ENCODE measurements at places on chromosomes 2 and 18.

DNA sequence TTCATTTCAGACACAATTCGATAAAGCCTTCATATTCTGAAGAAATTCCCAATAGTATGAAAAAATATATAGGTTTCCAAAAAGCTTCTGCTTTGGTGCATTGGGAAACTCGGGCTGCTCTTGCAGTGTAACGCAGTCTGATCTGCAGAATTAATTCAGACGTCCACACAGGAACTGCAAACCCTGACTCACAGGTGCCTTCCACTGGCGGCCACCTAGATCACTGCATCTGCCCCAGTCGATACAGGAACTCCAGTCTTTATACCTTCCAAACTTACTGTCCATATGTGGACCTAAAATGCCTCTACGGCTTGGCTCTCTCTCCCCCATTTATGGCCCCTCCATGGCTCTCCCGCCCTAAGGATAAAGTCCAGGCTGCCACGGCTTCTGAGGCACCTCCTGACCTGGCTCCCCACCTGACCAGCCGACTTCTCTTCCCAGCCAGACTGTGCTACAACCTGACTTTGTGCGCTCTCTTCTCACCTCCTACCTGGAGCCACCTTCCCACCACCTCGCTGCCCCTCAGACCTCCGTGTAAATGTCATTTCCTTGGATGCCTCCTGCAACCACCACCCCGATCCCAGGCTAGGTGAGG is 39.7 kb downstream of the L3MBTL4 start:
- no peak for DNase-seq

- peak; percentile 55 for DNase-seq
Measured at GRCh38 chr18:25661831-25662230, 309.9 kb upstream of the ZNF521 start.

DNA sequence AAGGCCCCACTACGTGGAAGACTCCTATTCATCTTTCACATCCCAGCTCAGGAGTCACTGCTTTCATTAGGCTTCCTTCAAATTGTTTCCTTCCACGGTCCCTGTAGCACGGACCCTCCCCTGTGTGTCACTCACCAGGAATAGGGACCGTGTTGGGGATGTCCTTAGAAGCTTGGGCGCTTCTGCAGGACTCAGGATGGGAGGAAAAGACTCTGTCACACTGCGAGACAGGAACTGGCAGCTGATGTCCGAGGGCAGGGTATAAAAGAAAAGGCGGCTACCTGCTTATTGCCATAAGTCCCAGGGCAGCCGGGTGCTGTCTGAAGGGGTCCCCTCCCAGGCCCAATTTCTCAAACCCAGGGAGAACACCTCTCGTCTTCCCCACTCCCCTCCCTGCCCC is 79.1 kb downstream of the BCL2L11 start:
- no peak for DNase-seq

- no peak for DNase-seq
Measured at GRCh38 chr2:108805032-108805431, 18.5 kb downstream of the CCDC138 start.

GRCh38 chr2:231161877-231162329 is 36.5 kb upstream of the ARMC9 start:
- peak; percentile 94 for DNase-seq

DNA sequence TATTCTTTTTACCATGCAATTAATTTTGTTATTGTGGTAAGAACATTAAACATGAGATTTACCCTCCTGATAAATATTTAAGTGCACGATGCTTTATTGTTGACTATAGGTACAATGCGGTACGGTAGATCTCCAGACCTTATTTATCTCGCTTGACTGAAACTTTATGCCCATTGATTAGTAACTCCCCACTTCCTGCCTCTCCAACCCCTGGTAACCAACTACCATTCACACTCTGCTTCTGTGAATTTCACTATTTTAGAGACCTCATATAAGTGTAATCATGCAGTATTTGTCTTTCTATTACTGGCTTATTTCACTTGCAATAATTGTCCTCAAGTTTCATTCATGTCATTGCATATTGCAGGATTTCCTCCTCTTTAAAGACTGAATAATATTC is 195.7 kb upstream of the ID2 start:
- no peak for DNase-seq

DNA sequence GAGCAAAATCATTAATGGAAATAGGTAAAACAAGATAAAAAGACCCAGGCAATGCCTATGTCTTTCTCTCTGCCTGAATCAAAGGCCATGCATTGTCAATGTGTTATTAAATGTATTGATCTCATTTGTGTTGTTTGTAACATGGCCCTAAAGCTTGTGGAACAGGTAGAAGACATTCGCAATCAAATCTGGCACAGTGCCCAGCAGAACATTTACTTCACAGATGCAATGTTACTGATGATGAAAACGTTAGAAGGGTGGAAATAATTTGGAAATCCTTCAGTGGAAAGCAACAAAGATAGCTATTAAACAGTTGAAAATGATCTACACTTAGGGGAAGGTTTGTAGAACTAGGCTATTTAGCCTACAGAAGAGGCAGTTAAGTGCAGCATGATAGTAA is 368.2 kb downstream of the EPHA4 start:
- DNase-seq, result no peak

DNA sequence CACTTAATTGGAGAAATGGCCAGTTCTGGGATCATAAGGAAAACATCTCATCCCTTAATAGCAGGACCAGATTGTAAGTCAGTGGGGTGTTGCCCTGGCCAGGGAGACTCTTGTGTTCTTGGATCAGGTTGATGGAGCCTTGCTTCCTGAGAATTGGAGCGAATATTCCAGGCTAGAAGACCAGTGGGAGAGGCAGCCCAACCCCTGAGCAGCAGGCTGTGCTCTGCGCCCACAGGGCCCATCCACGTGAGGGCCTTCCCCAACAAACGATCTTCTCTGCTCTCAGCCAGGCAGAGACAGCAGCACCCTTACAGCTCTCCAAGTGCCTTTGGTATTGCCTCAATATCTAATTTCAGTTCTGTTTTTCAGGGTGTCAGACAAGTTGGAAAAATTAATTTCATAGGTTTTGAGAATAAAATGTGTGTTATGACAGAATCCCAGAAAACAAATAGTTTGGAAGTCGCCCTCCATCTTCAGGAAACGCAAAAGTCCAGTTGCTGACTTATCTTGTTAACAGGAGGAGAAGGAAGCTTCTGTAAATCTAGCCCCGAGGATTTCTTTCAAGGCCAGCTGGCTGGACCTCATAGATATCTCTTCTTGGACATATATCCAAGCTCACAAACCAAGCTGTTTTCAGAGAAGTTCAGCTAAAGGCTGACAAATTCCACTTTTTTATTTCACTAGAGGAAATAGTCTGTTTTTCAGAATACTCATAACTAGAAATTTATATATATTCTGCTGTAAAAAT is 105.5 kb downstream of the COPS8 start:
- no peak for DNase-seq

- DNase-seq, result no peak
Measured at GRCh38 chr2:124092651-124093050, 67.6 kb downstream of the CNTNAP5 start.
